ENCODE measurements at places on chromosomes 1 and 21. TPM values are rescaled to one million over a fixed set of nuclear protein-coding genes. Genes with fewer than 3 reads are reported as not detected.

DNA sequence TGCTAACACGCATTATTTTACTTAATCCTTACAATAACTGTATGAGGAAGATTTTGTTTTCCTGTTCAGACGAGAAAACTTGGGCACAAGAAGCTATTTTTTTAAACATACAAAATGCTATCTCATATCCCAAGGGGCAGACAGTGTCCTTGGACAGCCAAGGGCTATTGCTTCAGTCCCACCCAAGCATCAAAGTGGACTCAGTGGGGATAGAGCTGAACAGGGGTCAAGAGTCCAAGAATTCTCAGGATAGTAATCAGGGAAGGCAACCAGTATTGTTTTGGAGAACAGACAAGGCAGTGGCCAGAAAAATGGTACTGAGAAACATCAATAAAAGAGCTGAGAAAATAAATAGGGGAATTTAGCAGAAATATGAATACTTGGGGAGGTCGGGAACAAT lies 465.7 kb downstream of the PLPP3 start:
- DNase-seq: no peak
- no peak overlapping the region for H3K4me3 ChIP-seq
- H3K4me1 ChIP-seq: peaks cover 5% of the 10 kb centered on the region
- no peaks in the 10 kb centered on the region for H3K36me3 ChIP-seq
- no peaks in the 10 kb centered on the region for H3K27me3 ChIP-seq

DNA sequence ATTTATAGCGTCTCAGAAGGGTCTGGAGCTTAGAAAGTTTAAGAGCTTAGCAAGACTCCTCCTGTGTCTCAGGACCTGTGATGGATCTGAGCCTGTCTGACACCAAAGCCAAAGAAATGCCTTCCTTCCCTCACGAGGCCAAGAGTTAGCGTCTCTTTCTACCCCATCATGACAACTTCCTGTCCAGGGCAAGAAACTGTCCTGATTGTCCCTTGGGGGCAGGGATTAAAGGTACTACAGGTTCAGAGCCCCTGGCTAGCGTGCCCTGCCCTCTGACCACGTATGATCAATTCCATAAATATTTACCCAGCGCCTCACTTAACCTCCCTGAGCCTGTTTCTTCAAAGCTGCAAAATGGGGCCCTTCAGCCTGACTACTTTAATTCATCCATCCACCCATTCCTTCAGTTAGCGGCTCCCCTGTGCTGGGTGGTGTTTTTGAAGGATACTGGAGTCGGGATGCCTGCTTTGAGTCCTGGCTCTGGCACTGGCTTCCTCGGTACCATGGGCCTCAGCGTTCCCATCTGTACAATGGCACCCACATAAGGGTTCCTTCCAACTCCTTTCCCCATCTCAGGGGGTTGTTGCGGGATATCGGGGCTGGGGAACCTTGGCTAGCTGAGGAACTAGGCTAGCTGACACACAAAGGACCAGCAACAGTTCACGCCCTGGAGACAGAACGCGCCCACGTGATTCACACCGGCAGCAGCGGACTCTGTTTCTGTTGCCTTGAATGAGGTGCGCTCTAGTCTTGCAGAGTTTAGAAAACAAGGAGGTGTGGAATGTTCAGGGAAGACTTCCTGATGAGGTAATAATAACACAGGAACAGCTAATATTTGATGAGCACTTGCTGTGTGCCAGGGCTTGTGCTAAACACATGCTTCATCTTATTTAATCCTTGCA lies 23.0 kb upstream of the EPHA2 start:
- H3K27me3 ChIP-seq: no peaks in the 10 kb centered on the region
- peaks cover 70% of the 10 kb centered on the region for H3K4me1 ChIP-seq
- H3K36me3 ChIP-seq: no peaks in the 10 kb centered on the region
- DNase-seq: no peak
- H3K27ac ChIP-seq: no peak overlapping the region
- H3K4me3 ChIP-seq: no peak overlapping the region

GRCh38 chr1:8981169-8981568 lies 35.5 kb downstream of the CA6 start:
- no peaks in the 10 kb centered on the region for H3K36me3 ChIP-seq
- no peak overlapping the region for H3K27ac ChIP-seq
- peaks cover 8% of the 10 kb centered on the region for H3K4me1 ChIP-seq
- no peak for DNase-seq
- no peaks in the 10 kb centered on the region for H3K27me3 ChIP-seq

DNA sequence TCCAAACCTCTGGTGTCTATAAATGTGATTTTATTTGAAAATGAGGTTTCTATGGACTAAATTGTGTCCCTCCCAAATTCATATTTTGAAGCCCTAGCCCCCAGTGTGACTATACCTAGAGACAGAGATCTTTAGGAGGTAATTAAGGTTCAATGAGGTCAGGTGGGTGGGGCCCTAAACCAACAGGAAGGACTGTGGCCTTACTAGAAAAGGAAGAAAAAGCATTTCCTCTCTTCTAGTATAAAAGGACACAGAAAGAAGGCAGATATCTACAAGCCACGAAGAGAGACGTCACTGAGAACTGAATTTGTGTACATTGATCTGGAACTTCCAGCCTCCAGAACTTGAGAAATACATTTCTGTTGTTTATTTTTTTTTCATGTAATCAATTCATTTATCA lies 123.1 kb upstream of the RUNX1 start:
- no peak overlapping the region for H3K4me3 ChIP-seq
- H3K27ac ChIP-seq: no peak overlapping the region
- no peaks in the 10 kb centered on the region for H3K36me3 ChIP-seq
- no peaks in the 10 kb centered on the region for H3K4me1 ChIP-seq
- peaks cover 31% of the 10 kb centered on the region for H3K27me3 ChIP-seq
- DNase-seq: no peak

GRCh38 chr1:2566101-2567045 lies 10.2 kb downstream of the TNFRSF14 start:
- no peak overlapping the region for H3K27ac ChIP-seq
- H3K4me3 ChIP-seq: no peak overlapping the region
- H3K36me3 ChIP-seq: peaks cover 4% of the 10 kb centered on the region
- peaks cover 4% of the 10 kb centered on the region for H3K4me1 ChIP-seq

DNA sequence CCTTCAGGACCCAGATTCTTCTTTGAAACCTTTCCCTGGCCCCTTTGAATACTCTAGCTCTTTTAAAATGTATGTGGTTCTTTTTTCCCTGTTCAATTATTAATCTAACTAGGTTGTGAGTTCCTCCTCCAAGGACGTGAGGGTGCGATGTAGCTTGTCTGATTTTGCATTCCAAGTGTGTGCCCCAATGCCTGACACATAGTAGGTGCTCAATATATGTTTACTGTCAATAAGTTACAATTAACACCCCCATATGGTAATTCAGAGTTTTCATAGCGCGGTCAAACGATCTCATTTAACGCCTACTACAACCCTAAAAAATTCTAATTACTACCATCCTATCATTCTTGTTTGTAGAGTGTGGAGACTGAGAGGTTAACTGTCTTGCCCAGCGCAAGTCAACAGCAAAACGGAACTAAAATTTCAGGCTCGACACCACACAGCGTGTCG lies 482 bp upstream of the MTR start:
- peaks cover 51% of the 10 kb centered on the region for H3K4me1 ChIP-seq
- H3K36me3 ChIP-seq: no peaks in the 10 kb centered on the region
- no peaks in the 10 kb centered on the region for H3K27me3 ChIP-seq
- H3K4me3 ChIP-seq: peak overlapping the region; percentile 98
- peak overlapping the region; percentile 96 for H3K27ac ChIP-seq
- no peak for DNase-seq

GRCh38 chr21:45148316-45148990 lies 74.1 kb downstream of the ADARB1 start:
- no peak overlapping the region for H3K27ac ChIP-seq
- no peak overlapping the region for H3K4me3 ChIP-seq
- peaks cover 18% of the 10 kb centered on the region for H3K4me1 ChIP-seq
- no peaks in the 10 kb centered on the region for H3K27me3 ChIP-seq
- H3K36me3 ChIP-seq: peaks cover 15% of the 10 kb centered on the region

DNA sequence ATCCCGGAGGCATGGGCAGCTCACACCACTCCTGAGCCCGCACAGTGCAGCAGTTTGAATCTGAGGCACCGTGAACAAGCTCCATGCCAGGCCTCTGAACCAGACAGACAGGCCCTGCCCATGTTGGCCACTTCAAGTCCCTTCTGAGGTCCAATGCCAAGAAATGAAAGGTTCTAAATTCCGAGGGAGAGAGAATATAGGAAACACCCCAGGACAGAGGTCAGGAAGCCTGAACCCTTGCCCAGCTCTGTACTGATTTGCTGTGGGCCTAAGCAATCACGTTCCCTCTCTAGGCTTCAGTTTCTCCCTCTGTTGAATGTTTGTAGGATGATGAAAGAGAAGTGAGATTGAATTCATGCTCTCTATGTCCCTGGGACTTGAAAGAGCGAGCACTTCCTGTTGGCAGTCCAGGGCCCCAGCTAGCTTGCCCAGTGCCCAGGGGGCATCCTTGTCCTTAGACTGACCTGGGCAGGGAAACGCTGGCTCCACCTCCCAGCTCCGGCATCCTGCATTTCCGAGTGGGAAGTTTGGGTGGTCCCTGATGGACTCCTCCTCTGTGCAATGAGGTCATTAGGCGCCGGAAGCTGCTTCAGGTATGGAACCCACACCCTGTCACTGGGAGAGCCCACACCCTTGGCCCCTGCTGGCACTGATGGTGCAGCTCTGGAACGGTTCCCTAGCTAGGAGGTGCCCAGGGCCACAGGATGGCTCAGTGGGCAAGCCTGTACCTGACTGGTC lies 242.4 kb upstream of the TMEM51 start:
- no peaks in the 10 kb centered on the region for H3K36me3 ChIP-seq
- peaks cover 9% of the 10 kb centered on the region for H3K4me1 ChIP-seq
- no peak for DNase-seq

Gene IFNLR1
- total RNA-seq: 2.0 TPM

DNA sequence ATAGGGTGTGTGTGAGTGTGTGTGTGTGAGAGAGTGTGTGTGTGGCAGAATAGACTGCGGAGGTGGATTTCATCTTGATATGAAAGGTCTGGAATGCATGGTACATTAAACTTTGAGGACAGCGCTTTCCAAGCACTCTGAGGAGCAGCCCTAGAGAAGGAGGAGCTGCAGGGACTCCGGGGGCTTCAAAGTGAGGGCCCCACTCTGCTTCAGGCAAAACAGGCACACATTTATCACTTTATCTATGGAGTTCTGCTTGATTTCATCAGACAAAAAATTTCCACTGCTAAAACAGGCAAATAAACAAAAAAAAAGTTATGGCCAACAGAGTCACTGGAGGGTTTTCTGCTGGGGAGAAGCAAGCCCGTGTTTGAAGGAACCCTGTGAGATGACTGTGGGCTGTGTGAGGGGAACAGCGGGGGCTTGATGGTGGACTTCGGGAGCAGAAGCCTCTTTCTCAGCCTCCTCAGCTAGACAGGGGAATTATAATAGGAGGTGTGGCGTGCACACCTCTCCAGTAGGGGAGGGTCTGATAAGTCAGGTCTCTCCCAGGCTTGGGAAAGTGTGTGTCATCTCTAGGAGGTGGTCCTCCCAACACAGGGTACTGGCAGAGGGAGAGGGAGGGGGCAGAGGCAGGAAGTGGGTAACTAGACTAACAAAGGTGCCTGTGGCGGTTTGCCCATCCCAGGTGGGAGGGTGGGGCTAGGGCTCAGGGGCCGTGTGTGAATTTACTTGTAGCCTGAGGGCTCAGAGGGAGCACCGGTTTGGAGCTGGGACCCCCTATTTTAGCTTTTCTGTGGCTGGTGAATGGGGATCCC lies 18.3 kb upstream of the HDAC1 start:
- H3K27ac ChIP-seq: no peak overlapping the region
- DNase-seq: no peak
- H3K4me3 ChIP-seq: no peak overlapping the region
- peaks cover 4% of the 10 kb centered on the region for H3K4me1 ChIP-seq
- peaks cover 66% of the 10 kb centered on the region for H3K27me3 ChIP-seq

Gene VANGL2
- 2.1 TPM for total RNA-seq

Gene CR2
- not detected for total RNA-seq

Gene NUAK2
- 0.74 TPM for total RNA-seq

Gene RAB13
- total RNA-seq: 59.3 TPM

Gene PDE4B
- 3.5 TPM for total RNA-seq

GRCh38 chr1:98781906-98782305 lies 120.4 kb downstream of the SNX7 start:
- H3K27ac ChIP-seq: no peak overlapping the region
- H3K27me3 ChIP-seq: no peaks in the 10 kb centered on the region
- no peaks in the 10 kb centered on the region for H3K36me3 ChIP-seq
- H3K4me1 ChIP-seq: no peaks in the 10 kb centered on the region

GRCh38 chr1:116514708-116515525 lies 55.9 kb downstream of the CD58 start:
- H3K4me3 ChIP-seq: no peak overlapping the region
- no peaks in the 10 kb centered on the region for H3K27me3 ChIP-seq
- peaks cover 17% of the 10 kb centered on the region for H3K4me1 ChIP-seq
- DNase-seq: no peak
- peaks cover 8% of the 10 kb centered on the region for H3K36me3 ChIP-seq

DNA sequence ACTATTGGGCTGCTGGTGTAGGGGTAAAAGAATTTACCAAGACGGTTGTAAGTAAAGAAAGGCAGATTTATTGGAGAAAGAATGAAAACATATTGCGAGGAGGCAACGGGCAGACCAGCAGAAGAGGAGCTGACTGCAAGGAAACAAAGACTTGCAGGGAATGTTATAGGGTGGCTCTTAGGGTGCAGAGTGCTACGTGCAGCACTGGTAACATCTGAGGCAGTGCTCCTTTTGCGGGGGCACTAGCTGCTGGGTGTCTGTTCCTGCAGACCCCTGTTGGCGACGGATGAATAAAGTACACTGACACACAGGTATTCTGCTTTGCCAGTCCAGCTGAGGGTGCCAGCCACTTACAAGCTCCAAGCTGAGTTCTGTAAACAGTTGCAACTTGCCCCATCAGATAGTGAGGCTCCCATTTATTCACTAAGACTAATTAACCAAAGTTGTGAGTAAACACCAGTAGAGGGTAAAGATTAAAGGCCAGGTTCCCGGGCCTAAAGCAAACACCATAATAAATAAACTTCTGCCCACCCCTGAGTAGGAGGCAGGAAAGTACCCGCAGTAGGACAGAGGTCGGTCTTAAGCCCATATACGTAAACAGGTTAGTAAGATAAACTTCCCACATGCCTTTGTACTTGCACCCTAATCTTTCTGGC lies 140.2 kb upstream of the KCNK1 start:
- no peaks in the 10 kb centered on the region for H3K36me3 ChIP-seq
- no peak overlapping the region for H3K27ac ChIP-seq
- DNase-seq: no peak

Gene IVL
- not detected for total RNA-seq

DNA sequence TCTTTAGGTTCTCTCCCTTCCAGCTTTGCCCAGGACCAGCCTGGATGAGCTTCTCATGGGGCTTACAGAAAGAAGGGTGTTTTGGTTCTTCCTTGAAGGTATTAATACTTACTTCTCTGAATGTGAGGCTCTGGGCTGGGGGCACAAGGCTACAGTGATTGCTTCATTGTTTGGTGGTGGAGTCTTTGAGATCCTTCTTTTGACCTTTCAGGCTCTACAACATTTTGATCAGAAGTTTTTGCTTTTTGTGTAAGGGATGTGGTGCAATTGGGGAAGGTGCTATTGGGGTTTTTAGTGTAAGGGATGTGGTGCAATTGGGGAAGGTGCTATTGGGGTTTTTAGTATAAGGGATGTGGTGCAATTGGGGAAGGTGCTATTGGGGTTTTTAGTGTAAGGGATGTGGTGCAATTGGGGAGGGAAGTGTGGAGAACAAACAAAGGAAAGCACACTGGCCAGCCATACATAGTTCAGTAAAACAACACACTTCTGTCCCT lies 103.6 kb upstream of the IVNS1ABP start:
- no peak overlapping the region for H3K4me3 ChIP-seq
- no peak overlapping the region for H3K27ac ChIP-seq
- no peaks in the 10 kb centered on the region for H3K4me1 ChIP-seq
- H3K27me3 ChIP-seq: no peaks in the 10 kb centered on the region
- no peak for DNase-seq

GRCh38 chr1:53073287-53073686 lies 11.3 kb downstream of the PODN start:
- no peak overlapping the region for H3K4me3 ChIP-seq
- peak overlapping the region; percentile 69 for H3K27ac ChIP-seq
- H3K4me1 ChIP-seq: peaks cover 9% of the 10 kb centered on the region
- no peaks in the 10 kb centered on the region for H3K27me3 ChIP-seq
- H3K36me3 ChIP-seq: no peaks in the 10 kb centered on the region

Gene KIAA0040
- 12.8 TPM for total RNA-seq

Measured in left ventricle myocardium inferior (tissue), 1 donor.